Stimulated activated naive CD4-positive, alpha-beta T cell (primary cell): ENCODE measurements at places on chromosomes 12 and 14.

DNA sequence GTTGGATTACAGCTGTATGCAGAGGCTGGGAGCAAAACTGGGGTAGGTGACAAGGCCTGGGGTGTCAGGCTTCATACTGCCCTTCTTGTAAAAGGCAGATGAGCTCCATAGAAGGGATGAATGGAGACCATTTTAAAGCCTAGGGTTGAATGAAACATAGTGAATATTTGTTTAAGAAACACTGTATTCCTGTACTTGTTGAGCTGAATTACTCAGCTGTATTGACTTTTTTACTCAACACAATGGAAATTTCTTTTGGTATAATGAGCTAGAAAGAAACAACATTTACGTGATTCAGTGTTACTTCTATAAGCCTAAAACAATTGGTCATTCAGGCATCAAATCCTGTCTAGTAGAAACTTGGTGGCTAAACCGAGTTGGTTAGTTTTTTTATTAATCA lies 14.1 kb downstream of the ATP6V0A2 start:
- no peak for DNase-seq

DNA sequence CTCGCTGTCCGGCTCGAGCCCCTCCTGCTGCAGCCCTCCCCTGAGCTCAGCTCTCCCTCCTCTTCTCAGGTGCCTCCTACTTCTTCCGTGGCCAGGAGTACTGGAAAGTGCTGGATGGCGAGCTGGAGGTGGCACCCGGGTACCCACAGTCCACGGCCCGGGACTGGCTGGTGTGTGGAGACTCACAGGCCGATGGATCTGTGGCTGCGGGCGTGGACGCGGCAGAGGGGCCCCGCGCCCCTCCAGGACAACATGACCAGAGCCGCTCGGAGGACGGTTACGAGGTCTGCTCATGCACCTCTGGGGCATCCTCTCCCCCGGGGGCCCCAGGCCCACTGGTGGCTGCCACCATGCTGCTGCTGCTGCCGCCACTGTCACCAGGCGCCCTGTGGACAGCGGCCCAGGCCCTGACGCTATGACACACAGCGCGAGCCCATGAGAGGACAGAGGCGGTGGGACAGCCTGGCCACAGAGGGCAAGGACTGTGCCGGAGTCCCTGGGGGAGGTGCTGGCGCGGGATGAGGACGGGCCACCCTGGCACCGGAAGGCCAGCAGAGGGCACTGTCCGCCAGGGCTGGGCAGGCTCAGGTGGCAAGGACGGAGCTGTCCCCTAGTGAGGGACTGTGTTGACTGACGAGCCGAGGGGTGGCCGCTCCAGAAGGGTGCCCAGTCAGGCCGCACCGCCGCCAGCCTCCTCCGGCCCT lies 22.8 kb downstream of the MMP17 start:
- no peak for DNase-seq

GRCh38 chr12:82523996-82524395 lies 162.7 kb upstream of the TMTC2 start:
- no peak for DNase-seq

DNA sequence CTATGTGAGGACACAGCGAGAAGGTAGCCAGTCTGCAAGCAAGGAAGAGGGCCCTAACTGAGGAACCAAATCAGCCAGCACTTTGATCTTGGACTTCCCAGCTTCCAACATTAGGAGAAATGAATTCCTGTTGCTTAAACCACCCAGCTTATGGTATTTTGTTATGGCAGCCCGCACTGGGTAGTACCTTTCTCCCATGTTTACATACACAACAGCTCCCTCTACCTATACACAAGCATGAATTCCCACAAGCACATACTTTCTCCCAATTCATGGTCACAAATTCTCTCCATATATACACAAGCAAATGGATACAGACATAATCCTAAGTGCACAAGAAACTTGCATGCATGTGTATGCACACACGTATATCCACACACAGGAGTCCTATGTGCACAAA lies 7.4 kb downstream of the ITGB7 start:
- DNase-seq, result no peak

DNA sequence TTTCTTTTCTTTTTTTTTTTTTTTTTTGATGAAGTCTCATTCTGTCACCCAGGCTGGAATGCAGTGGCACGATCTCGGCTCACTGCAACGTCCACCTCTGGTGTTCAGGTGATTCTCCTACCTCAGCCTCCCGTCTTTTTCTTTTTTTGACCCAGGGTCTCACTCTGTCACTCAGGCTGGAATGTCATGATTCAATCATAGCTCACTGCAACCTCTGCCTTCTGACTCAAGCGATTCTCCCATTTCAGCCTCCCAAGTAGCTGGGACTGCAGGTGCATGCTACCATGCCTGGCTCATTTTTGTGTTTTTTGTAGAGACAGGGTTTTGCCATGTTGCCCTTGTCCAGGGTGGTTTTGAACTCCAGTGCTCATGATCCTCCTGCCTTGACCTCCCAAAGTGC lies 12.0 kb downstream of the FUT8 start:
- no peak for DNase-seq

- no peak for DNase-seq
Observed at GRCh38 chr12:58296863-58297262, 355.5 kb downstream of the ATP23 start.

GRCh38 chr14:52154992-52155650 lies 86.3 kb upstream of the NID2 start:
- DNase-seq, result no peak

GRCh38 chr12:52439420-52439819 lies 5.2 kb upstream of the KRT75 start:
- DNase-seq, result no peak

GRCh38 chr14:36474593-36474992 lies 45.4 kb downstream of the NKX2-1 start:
- no peak for DNase-seq

GRCh38 chr12:14308516-14308915 lies 57.0 kb upstream of the ATF7IP start:
- DNase-seq, result no peak

DNA sequence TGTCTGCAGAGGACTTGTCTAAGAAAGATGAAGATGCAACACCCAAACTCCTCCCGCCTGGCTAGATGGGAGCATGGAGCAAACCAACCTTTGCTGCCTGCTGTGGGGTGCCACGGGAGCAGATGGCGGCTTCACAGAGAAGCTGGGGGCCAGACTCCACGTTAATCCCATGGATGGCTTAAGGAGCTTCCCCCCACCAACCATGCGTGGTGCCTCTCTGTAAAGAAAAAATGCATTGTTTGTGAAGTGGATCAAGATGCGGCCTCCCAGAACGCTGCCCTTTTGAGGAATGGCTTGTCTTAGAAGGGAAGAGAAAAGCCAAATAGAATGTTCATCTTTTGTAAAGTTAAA lies 15.6 kb downstream of the MVK start:
- DNase-seq, result no peak

DNA sequence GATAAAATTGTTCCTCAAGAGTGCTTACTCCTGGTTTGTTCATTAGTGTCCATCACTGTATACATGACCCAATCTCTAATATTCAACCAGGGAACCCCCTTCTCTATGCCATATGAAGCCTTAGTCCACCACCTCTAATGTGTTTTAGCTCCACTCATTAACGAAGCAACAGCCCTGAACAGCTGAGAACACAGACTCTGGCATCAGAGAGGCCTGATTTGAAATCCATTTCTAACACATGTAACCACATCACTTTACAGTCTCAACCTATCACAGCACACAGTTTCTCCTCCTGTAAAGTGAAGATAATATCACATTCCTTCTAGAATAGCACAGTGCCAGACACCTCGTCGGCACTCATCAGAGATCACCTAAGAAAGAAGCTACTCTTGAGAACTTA lies 64.3 kb downstream of the C2CD5 start:
- no peak for DNase-seq

GRCh38 chr12:131511391-131511802 lies 199.5 kb upstream of the SFSWAP start:
- peak; percentile 63 for DNase-seq

- DNase-seq, result no peak
Observed at GRCh38 chr12:121889274-121889624, 659 bp downstream of the PSMD9 start.

DNA sequence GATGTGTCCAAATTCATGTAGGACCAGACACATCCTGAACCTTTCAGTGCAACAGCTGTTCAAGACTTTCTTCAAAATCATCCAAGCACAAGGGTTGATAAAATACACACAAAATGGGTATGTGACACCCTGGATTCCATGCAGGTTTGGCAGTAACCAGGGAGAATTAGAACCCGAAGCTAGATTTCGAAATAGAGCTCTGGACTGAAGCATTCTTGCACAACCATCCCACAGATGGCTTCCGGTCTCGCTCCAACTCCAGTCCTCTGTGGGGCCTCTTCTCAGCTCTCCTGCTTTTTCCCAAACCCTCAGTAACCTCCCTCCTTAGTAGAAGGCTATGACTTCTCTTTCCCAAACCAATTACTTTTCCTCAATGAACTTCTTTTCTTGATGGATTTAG lies 171.3 kb downstream of the TTC7B start:
- no peak for DNase-seq

DNA sequence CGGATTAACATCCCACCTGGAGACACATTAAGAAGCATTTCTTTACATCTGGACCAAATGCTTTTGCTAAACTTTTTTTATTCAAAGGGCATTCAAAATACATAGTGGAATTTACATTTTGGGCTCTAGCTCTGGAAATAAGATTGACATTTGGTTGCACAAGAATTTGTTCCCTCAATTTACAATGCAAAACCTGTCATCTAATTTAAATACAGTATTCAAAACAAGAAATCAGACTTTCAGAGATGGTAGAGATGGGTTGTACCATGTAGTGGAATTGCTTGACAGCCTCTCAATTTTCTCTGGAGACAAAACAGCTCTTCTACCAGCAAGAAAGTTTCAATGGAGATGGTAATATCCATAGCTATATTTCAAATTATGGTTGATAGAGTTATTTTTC lies 275.8 kb downstream of the ATP23 start:
- DNase-seq, result no peak

- DNase-seq, result peak; percentile 43
Observed at GRCh38 chr12:8108808-8109398, 14.5 kb upstream of the CLEC4A start.

GRCh38 chr12:53338017-53338416 lies 1.9 kb upstream of the SP7 start:
- DNase-seq, result no peak

- no peak for DNase-seq
Observed at GRCh38 chr12:72989458-72989947, 717.3 kb downstream of the TRHDE start.

DNA sequence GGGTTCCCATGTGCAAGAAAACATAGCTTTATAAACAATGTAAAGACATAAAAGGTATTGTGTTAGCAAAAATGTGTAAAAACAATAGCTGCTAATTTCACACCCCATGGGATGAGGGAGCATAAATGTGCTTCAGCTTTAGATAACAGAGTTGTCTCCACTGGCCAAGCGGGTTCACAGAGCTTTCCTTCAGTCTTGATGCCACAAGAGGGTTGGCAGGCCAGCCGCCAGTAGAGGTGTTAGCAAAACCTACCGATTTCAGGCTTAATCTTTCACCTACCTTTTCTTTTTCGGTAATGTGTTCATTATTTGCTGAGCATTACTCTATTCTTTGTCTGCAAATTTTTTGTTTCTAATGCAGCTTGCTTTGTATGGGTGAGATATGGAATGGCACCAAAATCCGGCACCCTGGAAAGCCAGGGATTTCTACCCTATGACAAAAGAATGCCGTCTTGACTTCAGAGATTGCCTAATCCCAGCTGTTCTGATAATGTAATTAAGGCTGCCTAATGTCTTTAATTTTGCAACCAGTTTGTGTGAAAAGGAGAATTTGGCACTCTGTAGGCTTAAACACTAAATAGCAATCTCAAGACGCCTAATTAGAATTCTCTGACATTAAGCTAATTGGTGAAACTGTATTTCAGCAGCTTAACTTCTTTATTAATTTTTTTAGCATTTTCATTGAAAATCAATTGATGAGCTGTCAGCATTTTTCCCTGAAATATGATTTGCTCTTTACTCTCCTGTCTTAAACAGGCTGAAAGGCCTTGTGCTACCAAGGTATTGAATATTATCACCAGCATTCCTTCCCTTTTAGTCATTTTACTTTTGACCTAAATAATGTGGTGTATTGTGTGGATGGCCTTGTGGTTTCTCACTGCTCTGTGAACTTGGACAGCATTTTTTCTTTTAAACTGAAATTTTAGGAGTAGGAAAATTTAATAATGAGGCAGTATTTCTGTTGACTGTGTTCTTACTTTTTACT lies 60.7 kb downstream of the POLR3B start:
- DNase-seq, result no peak

DNA sequence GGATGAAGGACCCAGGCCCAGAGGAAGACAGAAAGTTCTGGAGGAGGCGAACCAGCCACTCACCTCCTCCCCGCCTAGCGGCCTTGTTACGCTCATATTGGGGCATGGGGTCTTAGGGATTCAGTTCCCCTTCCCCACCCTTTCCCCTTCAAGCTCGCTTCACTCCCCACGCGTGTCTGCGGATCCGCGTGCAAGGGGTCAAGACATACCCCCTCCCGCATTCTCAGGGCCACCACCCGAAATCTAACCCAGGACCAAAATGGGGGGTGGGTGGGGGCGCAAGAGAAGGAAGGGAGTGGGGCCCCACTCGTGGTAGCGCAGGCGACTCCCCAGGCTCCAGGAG lies 584 bp upstream of the RFX4 start:
- no peak for DNase-seq

DNA sequence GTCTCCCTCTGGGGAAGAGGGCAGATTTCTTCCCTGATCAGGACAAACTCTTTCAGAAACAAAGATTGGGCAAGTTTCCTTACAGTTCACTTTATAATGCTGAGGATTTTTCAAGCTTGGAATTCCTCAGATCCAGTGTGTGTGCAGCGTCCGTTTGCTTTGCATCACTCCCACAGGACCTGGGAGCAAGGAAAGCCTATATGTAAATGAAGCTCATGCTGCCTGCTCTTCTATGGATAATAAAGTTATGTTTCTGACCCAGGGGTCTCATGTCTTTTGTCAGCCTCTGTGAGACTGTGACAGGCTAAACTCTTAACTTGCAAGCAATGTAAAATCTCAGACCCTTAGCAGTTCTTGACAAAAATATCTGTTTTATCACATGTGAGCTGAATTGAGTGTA lies 41.6 kb downstream of the TRHDE start:
- DNase-seq, result no peak
